ENCODE measurements at places on chromosomes 13 and 19.

DNA sequence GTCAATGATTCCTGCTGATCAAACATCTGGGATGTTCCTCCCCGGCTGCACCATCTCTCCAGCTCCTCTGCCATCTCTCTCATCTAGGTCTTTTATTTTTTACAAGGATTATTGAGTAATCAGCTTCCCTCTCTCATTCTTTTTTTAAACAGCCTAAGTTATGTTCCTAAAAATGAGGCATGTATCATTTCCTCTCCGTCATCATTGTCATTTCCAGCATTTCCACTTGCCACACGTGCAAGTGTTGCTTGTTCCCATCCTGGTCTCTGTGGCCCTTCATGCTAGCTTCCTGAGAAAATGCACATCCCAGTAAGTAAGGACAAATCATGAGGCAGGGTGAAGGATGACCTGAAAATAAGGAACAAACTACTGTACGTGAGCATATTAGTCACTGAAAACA is 102.7 kb upstream of the POSTN start:
- DNase-seq, result no peak

DNA sequence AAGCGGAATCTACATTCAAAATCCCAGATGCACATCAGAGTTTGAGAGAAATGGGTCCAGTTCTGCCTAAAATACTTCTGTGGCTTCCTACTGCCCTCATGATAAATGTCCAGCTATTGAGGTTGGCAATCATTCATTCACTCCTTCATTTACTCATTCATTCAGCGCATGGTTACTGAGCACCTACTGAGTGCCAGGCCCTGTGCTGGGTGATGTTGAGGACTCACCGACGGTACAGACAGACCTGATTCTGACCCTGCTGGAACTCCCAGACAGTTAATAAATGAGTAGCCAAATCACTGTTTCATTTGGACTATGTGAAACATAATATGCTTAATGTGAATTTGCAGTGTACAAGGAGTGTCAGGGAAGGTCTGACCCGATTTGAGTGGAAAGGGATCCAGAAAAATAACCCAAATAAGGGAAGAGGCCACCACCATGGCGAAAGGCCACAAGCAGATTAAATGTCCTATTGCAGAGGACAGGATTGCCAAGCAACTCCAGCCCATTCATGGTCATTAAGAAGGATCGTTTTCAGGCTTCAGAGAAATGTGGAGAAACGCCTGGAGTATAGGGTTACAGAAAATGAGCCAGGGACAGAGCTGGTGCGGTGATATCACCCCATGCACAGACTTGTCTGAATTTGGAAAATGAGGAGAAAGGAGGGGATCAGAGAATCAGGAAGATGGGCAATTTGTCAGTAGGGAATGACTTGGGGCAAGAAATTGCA is 20.5 kb downstream of the DYRK1B start:
- no peak for DNase-seq

DNA sequence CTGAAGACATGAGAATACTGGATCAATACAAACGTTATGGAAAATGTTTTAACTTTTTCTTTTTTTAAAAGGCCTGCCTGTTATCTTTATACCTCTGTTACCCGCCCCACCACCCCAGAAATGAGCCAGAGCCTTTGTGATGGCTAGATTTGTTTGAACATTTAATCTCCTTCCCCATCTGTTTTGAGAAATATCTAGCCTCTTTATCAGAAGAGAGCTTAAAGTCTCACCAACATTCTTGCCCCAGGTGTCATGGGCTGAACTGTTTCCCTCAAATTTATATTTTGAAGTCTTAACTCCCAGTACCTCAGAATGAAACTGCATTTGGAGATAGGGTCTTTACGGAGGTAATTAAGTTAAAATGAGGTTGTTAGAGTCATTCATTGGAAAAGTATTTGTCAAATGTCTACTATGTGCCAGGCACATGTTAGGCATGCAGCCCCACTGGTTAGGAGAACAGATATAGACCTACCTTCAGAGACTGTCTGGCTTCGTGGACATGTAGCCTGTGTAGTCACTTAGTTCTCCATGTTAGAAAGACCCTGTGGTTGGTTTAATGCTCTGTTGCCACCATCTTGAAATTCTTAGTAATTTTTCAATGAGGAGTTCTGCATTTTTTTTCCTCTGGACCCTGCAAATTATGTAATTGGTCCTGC is 6.3 kb upstream of the RB1 start:
- no peak for DNase-seq

GRCh38 chr13:99617474-99618255 is 116.4 kb downstream of the TM9SF2 start:
- peak; percentile 85 for DNase-seq

- no peak for DNase-seq
These were observed 101.1 kb upstream of the FRY start for GRCh38 chr13:31930490-31930889.

DNA sequence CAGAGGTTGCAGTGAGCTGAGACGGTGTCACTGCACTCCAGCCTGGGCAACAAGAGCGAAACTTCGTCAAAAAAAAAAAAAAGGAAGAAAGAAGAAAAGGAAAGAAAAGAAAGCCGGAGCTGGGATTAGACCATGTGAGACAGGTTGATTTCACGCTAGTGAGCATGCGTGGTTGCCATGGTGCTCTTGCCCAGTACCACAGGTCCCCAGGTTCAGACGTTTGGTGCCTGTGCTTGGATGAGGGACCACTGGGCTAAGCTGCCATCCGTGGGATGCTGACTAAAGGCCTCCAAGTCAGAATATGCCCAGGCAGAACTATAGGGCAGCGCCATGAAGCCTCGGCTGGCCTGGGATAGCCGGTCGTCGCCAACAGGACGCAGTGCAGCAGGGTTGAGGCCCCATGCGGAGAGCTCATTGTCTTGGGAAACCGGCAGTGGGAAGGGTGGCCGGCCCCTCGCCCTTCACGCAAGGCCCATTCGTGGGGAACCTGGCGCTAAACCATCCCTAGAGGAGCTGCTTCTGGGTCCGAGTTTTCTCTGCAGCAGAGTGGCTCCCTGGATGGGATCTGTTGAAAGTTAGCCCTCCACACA is 7.2 kb upstream of the TEX101 start:
- peak; percentile 66 for DNase-seq

GRCh38 chr13:44874886-44875630 is 114.2 kb downstream of the NUFIP1 start:
- DNase-seq, result no peak

GRCh38 chr19:45107621-45108150 is 14.7 kb downstream of the PPP1R37 start:
- DNase-seq, result no peak

GRCh38 chr19:21622920-21623319 is 117.5 kb downstream of the ZNF429 start:
- DNase-seq, result no peak

DNA sequence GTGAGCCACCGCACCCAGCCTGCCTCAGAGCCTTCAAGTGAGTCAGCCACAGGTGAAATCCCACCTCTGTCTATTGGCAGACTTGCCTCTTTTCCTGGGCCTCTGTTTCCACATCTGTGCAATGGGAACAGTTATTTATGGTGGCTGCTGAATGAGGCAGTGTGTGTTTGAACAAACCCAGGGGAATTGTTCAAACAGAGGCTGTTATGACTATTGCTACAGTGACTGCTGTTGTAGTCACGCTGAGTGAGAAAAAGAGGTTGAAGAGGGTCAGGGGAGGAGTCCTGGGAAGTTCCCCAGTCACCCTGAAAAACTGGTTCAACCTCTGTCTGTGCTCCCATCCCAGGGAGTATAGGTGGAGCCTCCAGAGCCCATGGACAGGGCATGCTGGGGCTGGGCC is at the start of gene CEACAM19:
Gene CEACAM19 (plus strand): TSS at position 83 of the 400 bp plus-strand sequence. CDS start 450 bp downstream, outside the sequence.
- DNase-seq, result no peak

DNA sequence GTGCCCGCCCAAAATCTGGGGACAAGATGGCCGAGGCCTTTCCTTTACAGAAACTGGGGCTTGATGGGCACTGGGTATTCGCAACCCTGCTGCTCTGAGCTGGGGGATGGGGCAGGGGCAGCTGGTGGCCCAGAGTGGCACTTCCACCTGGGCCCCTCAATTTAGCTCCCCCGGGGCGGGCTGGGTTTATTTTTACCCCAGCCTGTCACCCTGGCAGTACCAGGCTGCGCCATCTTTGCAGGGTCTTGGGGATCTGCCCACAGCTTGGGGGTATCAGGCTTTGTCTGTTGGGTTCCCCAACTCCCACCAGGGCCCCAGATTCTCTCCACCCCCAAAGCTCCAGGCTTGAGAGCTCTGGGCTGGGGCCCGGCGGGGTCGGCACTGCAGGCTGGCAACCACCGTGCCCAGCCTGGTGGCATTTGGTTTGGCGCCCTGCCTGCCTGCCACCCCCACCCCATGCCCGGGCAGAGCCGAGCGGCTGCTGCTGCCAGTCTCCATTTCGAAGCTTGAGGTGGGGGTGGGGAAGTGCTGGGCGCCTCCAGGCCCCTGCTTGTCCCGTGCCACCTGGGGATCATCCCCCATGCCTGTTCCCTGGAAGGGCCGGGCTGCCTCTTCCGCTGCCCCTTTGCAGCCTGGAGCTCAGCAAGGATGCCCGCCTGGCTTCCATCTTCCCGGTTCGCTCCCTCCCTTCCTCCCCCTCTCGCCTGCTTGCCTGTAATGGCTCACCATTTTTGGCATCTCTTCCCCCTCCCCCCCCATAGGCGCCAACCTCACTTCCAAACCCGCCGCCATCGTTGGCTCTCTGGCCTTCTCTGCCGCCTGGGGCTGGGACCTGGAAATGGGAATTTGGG is 11.4 kb downstream of the NFIX start:
- no peak for DNase-seq

DNA sequence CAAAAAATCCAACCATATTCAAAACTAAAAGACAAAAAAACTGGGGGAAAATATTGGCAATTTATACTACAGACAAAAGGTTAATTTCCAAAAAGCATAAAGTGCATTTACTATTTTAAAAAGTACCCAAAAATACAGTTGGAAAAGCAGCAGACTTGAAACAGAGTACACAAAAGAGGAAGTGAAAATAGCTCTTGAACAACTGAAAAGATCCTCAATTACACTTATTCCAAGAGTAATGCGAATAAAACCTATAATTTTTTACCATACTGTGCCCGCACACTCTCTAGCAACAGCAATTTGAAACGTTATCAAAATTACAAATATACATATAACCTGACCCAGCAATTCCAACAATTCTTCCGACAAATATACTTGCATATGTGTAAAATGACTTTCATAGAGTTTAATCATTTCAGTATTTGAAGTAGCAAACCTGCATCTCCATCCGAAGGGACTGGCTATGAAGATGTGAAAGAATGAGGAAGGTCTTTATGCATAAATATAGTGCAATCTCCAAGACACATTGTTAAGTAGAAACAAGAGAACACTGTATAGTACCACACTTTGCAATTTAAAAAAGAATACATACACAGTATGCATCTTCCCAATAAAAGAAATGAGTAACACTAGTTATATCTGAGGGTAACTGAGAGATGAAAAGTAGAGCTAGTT is 25.4 kb downstream of the ALG5 start:
- DNase-seq, result no peak
